ENCODE measurements at places on chromosomes 2 and 18.

- DNase-seq: no peak
Measured at GRCh38 chr2:138157372-138157771, 193.1 kb downstream of the HNMT start.

DNA sequence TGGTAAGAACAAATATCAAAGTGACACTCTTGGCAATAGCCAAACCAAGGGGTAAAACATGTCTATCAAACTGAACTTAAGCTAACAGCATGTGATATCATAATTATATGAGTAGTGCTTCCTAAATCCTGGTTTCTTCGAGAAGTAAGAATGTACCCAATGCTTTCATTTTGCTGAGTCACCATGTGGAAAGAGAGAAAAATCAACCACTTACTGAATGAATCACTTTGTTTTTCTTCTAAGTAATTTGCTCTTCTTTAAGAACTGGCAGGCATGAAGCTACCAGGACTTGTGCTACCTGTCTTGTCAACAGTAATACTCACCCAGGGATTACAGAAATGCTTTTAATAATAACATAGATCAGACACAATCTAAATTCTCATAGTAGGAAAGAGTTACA lies 19.0 kb upstream of the DUSP19 start:
- no peak for DNase-seq

DNA sequence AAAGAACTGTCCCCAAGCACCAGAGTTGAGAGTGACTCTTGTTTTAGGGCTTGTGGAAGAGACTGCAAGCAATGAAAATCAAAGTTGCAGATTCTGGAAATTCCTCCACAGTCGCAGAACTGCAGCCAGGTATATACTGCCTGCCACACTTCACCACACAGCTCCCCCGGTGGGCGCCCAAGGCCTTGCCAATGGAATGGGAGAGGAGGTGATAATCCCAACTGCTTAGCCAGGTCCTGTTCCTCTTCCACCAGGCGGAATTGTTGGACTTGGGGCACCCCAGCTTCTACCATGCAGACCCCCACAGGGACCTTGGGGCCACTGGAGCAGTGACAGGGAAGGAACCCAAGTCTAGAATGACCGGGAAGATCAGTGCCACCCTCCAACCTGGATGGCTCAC lies 4.8 kb upstream of the PDIA6 start:
- DNase-seq: no peak

GRCh38 chr2:6470518-6470917 lies 395.2 kb downstream of the CMPK2 start:
- DNase-seq: peak; percentile 24

- no peak for DNase-seq
Measured at GRCh38 chr18:39647627-39648534, 2082.3 kb upstream of the CELF4 start.

DNA sequence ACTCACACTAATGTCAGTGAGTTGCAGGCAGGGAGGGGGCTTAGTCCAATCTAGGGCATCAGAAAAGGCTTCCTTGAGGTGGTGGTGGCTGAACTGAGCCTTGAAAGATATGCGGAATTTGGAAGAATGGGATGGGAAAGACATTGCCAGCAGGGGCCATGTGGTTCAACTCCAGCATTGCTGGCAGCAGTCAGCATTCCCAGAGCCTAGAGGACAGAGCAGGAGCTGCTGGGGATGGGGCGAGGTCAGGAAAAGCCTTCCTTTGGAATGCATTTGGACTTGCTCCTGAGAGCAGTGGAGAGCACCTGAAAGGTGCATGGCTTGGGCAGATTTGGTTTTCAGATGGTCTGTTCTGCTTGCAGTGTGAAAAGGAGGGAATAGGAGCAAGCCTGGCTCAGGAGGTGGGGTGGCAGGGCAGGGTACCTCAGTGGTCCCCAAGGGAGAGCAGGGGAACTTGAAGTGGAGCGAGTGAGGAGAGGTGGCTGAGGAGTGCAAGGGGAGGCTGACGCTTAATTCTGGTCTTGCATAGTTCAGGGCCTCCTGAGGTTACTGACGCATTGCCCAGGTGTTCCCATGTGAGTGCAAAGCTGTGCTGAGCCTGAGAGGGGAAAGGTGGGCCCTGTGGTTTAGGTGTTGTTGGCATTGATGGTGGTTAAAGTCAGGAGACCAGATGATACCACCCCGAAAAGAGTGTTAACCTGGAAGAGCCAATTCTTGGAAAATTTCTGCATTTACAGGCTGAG lies 112.1 kb upstream of the MGAT5 start:
- DNase-seq: no peak

GRCh38 chr2:159185401-159186130 lies 100.9 kb downstream of the WDSUB1 start:
- no peak for DNase-seq

GRCh38 chr2:234136461-234136860 lies 86.0 kb downstream of the SPP2 start:
- no peak for DNase-seq

GRCh38 chr2:120392923-120393322 lies 47.0 kb downstream of the INHBB start:
- no peak for DNase-seq

GRCh38 chr18:32091325-32091723 lies 350 bp upstream of the RNF138 start:
- no peak for DNase-seq

- no peak for DNase-seq
Measured at GRCh38 chr2:143839456-143839855, 680.5 kb downstream of the ZEB2 start.

- DNase-seq: no peak
Measured at GRCh38 chr18:77019641-77020040, 112.9 kb downstream of the MBP start.

- no peak for DNase-seq
Measured at GRCh38 chr2:64168756-64169155, 24.5 kb upstream of the PELI1 start.

DNA sequence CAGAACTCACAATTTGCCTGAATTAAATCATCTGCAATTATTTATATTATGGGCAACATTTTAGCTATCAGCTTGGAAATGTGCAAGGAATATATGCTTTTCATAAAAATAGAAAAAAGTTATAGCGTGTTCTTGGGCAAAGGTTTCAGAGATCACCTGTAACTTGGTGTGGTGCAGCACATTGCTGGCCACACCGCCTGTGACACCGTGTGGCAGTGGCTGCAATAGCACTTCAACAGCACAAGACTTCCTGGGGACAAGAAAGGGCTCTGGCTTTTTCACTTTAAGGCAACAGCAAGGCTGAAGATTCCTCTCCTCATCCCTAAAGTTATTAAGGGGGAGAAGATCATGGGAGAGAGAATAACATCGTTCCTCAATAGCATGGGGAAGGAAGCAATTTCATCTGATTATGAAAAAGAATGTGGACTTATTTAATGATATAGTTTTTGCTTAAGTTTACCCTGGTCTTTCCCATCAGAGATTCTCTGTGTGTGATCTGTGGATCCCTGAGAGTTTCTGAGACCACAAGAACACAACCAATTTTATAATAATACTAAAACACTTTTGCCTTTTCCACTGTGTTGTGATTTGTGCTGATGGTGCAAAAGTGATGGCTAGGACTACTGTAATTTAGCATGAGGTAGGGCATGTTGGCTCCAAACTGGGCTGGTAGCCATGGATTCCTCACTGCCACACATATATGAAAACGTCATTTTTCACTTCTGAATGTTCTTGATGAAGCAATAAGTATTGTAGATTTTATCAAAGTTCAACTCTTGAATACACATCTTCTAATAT lies 15.0 kb upstream of the SERPINB3 start:
- DNase-seq: peak; percentile 20
